Common myeloid progenitor, CD34-positive (primary cell): ENCODE measurements at places on chromosomes 4 and X.
A peak's percentile ranks its signal among the peaks of the same experiment; 100 is the strongest.

- DNase-seq, result peak; percentile 57
Measured at GRCh38 chr4:184983672-184984356, 34.5 kb upstream of the HELT start.

- DNase-seq, result no peak
Measured at GRCh38 chr4:138677748-138678147, 337.8 kb upstream of the NOCT start.

DNA sequence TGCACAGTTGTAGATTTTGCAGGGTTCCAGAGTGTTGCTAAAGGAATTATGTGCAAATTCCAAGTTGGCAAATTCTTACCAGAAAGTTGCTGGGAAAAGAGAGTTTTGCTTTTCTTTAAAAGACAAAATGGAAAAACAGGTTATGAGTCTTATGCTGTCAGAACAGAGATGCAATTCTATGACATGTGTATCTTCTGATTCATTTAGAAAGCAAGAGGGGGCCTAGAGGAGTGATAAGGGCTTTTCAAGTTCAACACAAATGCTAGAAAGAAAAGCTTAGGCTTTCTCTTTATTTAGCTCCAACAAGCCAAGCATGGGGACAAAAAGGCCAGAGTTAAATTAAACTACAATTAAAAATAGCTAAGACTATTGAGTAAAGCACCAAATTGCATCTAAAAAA, 72.4 kb upstream of the GATB start:
- DNase-seq, result no peak

GRCh38 chrX:11600578-11600977, 65.1 kb downstream of the ARHGAP6 start:
- DNase-seq, result no peak

GRCh38 chr4:18954538-18954937, 933.0 kb upstream of the LCORL start:
- no peak for DNase-seq

DNA sequence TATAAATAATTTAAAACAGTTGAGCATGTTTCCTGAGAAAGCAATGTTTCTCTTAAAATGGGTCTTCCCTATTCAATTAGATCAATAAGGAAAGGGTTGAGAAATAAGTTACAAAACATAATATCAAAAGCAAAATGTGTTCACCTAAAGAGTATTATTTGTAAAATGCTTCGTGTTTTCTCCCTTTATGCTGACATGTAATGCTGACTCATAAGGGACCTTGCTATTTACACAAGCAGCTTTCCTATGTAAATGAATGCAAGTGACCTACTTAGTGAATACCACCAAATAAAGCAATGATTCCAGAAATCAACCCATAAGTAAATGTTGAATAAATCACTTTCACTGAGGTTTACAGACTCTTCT, 91.5 kb downstream of the ELOVL6 start:
- no peak for DNase-seq

GRCh38 chrX:47629419-47630200, at the start of gene CFP:
Gene CFP (minus strand): TSS chrX:47629930. CDS start chrX:47629844, 86 bp downstream.
- DNase-seq, result peak; percentile 29

GRCh38 chr4:169305173-169305572, 34.4 kb upstream of the SH3RF1 start:
- no peak for DNase-seq

DNA sequence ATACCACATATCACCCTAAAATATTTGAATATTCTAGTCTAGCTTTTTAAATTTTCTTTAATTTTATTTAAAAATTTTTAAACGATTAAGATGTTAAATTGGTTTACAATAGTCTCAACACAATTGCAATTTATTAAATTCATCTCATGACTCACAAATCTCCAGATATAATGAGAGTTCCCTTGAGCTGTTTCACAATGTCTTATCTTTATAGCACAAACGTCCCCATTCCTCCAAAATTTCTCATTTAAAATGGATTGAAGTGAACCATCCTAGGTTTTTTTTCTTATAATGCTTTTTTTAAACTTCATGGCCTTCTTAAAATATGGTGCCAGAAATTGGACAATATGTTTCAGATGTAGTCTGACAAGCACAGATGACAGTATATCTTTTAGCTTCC, 204.4 kb downstream of the GABRB1 start:
- DNase-seq, result no peak

DNA sequence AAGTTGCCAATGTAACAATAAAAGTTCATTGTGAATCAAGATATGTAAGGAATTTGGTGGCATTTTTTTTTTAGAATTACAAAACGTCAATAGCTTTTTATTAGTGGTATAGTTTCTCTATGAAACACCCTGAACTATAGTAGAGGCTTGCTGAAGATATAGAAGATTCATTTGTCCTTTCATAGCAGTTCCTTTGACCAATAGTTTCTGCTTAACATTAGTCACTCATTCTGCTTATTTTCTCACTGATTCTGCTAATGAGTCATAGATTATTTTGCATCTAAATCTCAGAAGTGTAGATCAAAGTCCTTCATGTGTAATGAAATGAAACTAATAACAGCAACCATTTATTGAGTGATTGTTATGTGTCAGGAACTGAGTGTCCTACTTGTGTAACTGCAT, 205.0 kb upstream of the TET2 start:
- DNase-seq, result peak; percentile 23

- DNase-seq, result no peak
Measured at GRCh38 chr4:51942833-51943215, 77.3 kb downstream of the LRRC66 start.

- DNase-seq, result no peak
Measured at GRCh38 chr4:140628016-140628415, 59.3 kb upstream of the UCP1 start.

GRCh38 chrX:72102760-72103159, 29.0 kb downstream of the RTL5 start:
- DNase-seq, result no peak

DNA sequence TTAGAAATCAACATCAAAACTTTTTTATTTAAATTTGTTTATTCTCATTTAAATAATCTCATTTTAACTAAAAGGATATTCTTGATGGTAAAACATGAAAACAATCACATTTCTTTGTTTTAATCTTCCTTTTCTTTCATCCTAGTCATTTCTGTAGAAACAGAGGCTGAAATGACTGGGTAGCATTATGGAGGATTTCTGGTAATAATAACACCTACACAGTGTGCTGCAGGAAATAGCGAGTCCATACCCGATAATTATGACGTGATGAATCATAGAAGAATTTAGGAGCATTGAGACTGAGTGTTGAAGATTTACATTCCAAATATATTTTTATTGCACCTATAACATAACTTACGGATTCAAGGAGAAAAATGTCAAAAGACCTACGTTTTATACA, 31.4 kb upstream of the BBS12 start:
- no peak for DNase-seq

GRCh38 chrX:39398215-39398962, 597.1 kb downstream of the MID1IP1 start:
- DNase-seq, result no peak

DNA sequence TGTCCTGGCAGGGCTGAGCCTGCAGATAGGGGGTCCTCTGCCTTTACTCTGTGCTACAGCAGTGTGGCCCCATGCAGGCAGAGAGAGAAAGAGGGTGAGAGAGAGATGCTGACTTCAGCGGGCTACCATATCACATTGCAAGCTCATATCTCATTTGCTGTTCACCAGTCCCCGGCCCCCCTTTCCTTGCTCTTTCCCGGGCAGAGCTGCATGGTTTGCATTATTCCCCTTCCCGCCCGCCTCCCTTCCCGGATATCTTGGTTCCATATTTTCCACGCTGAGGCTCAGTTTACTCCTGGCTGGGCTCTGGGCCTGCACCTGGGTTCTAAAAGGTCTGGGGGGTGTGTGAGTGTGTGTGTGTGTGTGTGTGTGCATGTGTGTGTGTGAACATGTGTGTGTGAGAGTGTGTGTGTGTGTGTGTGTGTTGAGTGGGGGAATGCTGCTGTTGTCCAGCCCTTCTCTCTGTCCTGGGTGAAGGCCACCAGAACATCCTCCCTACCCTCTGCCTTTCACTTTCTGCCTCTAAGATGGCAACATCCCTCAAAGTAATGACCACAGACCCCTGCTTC, 63.5 kb downstream of the PJA1 start:
- DNase-seq, result no peak

DNA sequence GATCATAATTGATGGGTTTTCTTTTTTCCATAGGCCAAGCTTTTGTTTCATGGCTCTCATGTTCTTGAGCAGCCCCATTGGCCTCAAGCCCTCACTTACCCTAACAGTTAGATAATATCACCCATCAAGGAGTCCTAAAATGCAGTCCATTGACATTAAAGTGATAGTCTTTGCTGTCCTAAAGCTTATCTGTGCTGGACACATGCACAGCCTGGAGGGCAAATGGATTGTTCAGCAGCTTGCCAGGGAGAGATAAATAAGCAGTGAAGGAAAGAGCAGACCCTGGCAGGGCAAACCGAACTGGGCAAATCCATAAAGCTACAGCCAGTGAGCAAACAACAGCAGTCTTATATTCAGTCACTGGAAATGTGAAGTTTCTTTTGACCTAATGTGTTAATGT, 199.6 kb upstream of the MID1 start:
- DNase-seq, result no peak

DNA sequence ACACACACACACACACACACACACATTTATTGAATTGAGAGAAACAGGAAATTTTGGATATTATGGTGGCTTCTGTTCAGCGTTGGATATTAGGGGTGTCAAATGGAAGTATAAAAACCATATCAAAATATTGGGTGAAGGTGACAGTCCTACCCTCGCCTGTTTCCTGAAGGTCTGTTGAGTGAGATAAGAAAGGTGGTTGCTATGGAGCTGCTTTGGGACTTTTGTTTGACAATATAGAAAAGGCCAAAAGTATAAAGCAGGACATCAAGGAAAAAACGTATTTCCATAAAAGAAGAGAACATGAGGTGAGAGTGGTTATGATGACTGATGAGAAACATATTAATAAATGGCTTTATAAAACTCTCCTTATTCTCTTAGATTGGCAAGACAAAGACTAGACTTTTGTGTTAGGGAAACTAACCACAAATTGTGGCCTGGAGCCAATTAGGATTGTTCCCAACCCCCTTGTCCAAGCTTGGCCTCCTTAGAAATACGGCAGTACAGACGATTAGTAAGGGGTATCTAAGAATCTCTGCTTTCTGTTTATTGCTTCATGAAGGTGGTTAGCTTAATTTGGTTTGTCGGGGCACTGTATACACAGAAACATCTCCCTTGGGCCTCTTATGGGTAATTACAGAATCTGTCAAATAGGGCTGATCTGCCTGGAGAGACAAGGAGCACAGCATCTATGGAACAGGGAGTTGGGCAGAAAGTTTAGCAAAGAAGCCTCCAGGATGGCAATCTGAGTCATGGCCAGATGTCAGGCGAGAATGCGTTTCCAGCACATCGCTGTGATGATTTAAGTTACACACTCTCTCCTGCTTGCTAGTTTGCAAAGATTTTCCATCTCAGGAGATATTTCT, 198.0 kb downstream of the CBR4 start:
- peak; percentile 77 for DNase-seq

DNA sequence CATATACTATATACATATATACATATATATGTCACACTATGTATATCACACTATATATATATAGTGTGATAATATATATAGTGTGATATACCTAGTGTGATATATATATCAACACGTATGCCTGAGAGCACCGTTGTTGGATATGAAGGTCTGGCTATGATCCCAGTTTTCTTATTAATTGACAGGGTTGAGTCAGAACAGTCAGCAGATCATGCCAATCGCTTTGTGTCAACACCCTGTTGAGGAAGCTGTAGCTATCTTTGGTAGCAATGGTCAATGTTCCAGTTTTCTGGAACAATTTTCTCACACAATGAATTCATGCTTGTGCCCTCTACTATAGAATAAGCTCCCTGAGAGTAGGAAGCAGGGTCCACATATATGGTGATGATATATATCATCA, 496.0 kb upstream of the AGA start:
- DNase-seq, result no peak

- no peak for DNase-seq
Measured at GRCh38 chr4:2515830-2516550, 20.5 kb upstream of the FAM193A start.

- DNase-seq, result no peak
Measured at GRCh38 chr4:5096261-5096660, 45.0 kb downstream of the STK32B start.

GRCh38 chr4:81505726-81506125, 34.0 kb upstream of the RASGEF1B start:
- DNase-seq, result peak; percentile 71

DNA sequence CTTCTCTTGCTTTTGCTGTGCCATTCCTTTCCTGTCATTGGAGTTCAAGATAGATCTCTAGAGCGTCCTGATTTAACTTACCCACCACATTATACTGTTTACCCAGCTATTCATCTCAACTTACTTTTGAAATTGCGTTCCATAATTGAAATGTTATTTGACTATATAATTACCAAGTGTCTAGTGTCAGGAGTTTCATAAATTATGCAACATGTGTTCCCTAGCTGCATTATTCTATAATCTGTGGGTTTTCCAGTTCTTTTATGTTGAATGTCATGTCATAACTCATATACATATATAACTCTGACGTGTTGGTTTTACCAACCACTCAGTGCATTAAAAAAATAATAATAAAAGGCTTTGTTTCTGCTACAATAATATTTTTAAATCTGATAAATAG, 285.9 kb upstream of the ARSJ start:
- DNase-seq, result no peak

DNA sequence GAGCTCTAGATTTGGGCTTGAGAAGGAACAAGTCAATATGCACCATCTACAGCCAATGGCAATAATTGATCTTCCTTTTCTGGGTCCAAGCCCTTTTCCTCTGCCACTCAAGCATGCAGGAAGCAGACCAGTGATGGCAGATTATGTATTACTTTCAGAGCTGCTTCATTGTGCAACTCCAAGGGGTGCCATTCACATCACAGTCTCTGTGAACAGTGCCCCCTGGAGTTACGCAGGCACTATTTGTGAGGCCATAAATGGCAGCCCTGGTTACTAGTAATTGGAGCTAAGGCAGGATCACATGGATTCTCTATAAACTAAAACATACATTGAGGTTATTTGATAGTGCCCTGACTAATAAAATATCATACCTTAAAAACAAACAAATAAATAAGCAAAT, 313.4 kb upstream of the SLC7A11 start:
- DNase-seq, result peak; percentile 4

DNA sequence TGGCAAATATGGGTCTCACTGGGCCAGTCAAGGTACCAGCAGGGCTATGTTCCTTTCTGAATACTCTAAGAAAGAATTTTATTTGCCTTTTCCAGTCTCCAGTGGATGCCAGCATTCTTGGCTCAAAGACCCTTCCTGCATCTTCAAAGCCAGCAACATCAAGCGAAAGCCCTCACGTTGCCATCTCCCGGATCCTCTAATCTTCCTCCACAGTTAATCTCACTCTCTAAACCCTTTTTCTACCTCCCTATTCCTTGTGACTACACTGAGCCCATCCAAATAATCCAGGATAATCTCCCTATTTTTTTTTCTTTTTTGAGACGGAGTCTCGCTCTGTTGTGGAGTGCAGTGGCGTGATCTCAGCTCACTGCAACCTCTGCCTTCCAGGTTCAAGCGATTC, 23.4 kb downstream of the RFC1 start:
- no peak for DNase-seq

GRCh38 chrX:74922922-74923543, 2.2 kb downstream of the NEXMIF start:
- no peak for DNase-seq
